IPS DF 19.7 (cell line): ENCODE measurements at places on chromosomes 16 and 17.

GRCh38 chr16:516301-516700, 11.2 kb upstream of the CAPN15 start:
- no peak for DNase-seq

GRCh38 chr17:36590082-36590481, 1.6 kb upstream of the DHRS11 start:
- DNase-seq, result no peak

GRCh38 chr17:75615301-75615700, 17.9 kb upstream of the SMIM5 start:
- DNase-seq, result no peak

DNA sequence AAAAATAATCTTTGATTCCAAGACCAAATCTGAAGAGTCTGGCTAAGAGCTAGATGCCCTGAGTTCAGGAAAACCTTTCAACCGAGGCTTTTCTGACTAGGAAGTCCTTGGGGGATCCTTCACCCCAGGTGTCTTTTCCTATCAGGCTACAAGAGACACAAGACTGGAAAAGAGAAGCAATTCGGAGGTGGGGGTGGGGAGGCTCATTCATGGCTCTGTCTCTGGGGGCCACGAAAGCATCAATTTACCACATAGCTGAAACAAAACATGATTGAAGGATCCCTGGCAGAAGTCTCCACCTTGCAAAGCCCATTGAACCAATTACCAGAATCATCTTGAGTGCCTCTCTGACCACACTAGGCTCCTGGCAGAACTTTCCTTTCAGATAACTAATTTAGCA, 239.8 kb upstream of the SALL1 start:
- DNase-seq, result no peak

DNA sequence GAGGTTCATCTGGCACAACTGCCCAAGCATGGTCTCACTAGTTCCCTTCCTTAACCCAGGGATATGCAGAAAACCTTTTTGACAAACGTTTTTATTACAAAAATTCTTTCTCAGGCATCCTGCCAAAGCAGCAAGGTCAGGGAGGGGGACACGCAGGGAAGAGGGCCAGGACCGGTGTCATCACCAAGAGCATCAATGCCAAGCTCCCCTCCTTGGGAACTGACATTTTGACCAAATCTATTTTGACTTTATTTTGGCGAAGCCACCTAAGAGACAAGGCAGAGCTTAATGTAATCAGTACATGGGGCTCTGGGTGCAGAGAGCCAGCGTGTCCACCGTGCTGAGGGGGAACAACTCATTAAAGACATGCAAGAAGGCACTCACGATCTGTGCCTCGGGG, 265.2 kb downstream of the CBLN1 start:
- no peak for DNase-seq

DNA sequence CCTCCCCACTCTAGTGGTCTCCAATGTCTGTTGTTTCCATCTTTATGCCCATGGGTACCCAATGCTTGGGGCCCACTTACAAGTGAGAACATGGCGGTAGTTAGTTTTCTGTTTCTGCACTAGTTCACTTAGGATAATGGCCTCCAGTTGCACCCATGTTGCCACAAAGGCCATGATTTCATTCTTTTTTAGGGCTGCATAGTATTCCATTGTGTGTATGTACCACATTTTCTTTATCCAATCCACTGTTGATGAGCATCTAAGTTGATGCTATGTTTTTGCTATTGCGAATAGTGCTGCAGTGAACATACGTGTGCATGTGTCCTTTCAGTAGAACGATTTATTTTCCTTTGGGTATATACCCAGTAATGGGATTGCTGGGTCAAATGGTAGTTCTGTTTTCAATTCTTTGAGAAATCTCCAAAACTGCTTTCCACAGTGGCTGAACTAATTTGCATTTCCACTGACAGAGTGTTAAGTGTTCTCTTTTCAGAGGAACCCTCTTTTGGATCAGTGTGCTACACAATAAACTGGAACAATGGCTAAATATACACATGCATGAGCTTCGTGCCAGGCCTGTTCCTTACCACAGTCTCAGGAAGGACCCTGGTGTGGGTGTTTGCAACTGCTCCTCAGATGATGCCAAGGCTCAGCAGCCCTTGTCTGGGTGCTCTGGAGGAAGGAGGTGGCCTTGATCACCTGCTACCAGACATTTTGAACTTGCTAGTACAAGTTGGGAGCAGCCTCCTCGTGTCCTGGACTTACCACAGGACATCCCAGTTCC, 34.4 kb downstream of the KNOP1 start:
- no peak for DNase-seq

GRCh38 chr17:1267471-1267943, 2.7 kb upstream of the BHLHA9 start:
- no peak for DNase-seq

DNA sequence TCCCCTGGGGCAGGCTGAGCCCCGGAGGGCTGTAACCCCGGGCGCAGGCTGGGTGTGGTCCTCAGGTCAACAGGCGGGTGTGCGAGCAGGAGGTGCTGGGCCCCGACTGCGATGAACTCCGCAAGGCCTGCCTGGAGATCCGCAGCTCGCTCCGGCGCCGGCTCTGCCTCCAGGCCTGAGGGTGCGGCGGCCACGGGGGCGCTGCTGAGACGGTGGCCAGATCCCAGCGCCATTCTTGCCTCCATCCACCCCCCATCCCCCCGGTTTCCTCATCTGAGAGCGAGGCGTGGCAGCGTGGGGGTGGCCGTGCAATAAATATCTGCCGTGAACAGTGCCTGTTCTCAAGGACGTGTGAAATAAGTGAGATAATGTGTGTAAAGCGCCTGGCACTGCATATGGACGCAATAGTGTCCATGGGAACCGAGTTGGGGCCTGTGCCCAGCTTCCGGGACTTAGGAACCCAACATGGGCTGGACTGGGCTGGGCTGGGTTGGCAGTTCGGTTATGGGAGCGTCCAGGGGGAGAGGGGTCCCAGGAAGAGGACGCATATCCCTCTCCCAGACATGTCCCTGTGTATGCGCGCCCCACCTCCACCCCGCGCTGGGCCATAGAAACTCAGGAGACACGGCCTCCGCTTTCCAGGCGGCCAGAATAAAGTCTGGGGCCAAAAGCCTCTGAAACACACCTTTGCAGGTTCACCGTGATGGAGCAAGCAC, 15.0 kb downstream of the ZNF213 start:
- DNase-seq, result no peak

GRCh38 chr16:30488764-30489605, 16.4 kb downstream of the ITGAL start:
- no peak for DNase-seq

DNA sequence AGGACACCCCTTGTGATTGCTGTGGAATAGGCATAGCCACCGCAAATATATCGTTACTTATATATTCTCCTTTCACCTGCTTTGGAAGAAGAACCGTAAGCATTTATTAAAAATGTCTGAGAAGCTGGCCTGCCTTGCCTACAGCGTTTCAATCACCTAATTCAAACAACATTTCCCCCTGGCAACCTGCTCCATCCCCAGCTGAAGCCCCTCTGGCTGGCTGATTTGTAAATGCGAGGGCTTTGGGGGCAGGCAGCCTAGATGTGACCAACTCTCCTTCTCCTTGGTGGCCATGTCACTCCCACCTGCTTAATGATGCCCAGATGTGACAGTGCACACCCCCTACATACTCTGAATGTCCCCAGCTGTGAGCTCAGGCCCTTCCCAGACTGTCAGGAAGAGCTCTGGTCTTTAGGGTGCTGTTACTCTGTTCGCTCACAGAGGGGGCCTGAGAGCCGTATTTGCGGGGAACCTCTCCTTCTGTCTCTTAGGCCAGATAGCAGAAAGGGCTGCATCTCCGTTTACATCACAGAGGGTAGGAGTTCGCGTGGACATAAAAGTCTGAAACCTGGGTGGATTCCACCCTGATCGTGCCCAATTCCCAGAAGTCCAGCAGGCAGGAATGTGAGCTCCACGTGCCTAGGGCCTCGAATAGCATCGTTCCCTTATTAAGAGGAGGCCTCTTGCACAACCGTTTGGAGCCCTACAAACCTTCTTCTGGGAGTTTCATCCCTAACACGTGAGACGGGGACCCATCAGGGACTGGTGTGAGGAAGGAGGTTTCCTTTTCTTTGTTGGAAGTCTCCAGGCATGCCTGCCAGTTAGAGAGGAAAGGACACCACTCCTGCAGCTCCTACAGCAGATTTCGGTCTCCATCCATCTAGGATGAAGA, 2.4 kb upstream of the SDK2 start:
- DNase-seq, result no peak

DNA sequence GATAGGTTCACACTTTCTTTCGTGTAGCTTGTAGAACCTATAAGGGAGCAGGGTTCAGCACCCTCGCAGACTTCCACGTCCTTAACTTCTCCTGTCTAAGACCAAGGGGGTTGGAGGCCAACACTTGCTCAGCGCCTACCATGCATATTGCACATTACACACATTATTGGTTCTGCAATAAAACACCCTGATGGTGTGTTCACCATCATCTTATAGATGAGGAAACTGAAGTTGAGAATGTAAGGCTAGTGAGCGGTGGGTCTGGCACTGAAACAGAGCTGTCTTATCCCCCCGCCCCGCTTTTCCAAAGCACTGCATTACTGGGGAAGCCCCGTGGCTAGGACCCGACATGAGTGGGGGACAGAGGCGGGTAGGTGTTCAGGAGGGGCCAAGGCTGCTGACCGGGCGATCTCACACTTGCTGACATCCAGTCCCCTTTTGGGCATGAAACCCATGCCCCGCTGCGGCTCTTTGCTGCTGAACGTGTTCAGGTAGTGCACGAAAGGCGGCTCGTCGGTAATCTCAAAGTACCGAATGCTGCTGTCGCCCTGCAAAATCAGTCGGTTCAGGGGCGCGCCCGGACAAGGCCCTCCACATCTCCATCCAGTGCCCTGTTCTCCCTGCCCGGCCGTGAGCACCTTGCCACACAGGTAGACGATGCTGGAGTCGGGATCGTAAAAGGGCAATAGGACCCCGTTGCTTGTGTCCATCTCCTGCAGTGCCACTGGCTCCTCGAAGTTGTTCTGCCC, 6.2 kb downstream of the CORO6 start:
- DNase-seq, result no peak

DNA sequence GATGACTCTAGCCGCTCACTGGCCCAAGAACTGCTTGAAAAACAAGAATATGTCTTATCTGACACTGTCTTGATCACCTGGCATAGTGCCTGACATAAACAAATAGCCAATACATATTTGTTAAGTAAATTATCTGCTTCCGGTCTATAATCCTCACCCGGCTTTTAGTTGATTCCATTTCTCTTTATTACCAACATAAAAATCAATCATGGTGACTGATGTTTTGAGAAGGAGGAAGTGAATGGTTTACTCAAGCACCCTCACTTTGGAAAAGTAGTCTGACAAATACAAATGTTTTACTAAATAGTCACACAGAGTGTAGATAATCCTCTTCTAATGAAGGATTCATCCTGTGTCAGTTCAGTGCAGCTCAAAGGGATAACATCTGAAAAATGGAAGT, 47.0 kb downstream of the SKAP1 start:
- DNase-seq, result no peak

- no peak for DNase-seq
These were observed 612.1 kb upstream of the SALL1 start for GRCh38 chr16:51763072-51763661.

GRCh38 chr16:57377080-57377841, 5.0 kb downstream of the CX3CL1 start:
- no peak for DNase-seq

DNA sequence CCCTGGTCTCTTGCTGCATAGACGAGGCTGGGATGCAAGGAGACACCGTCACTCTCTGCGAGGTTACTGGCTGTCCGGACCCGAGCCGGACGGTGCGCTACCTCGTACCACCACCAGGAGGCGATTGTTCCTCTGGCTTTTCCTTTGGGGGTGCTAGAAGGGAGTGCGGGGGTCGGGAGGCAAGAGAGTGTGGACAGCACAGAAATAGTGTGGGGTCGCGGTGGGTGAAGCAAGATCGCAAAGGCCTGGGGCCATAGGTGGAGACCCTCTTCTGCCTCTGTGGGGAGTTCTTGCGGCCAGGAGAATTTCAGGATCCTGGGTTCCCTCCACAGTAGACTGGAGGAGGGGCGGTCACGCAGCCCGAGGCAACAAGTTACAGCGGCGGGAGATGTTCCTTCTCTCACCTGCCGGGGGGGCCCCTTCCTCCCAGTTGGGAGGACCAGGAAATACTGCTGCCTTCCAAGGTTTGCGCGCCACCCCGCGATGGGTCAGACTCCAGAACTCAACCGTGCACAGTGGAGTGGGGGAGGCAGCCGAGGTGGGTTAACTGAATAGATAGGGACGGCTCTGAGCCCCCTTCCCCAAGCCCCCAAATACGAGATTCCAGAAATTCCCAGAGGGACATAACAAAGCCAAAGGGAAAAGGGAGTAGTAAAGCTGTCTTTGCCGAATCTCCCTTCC, 6.9 kb downstream of the PHOSPHO1 start:
- no peak for DNase-seq

- DNase-seq, result no peak
These were observed 27.3 kb upstream of the CBFA2T3 start for GRCh38 chr16:89004209-89004831.

GRCh38 chr17:18331879-18332278, 16.8 kb downstream of the SMCR8 start:
- DNase-seq, result no peak

DNA sequence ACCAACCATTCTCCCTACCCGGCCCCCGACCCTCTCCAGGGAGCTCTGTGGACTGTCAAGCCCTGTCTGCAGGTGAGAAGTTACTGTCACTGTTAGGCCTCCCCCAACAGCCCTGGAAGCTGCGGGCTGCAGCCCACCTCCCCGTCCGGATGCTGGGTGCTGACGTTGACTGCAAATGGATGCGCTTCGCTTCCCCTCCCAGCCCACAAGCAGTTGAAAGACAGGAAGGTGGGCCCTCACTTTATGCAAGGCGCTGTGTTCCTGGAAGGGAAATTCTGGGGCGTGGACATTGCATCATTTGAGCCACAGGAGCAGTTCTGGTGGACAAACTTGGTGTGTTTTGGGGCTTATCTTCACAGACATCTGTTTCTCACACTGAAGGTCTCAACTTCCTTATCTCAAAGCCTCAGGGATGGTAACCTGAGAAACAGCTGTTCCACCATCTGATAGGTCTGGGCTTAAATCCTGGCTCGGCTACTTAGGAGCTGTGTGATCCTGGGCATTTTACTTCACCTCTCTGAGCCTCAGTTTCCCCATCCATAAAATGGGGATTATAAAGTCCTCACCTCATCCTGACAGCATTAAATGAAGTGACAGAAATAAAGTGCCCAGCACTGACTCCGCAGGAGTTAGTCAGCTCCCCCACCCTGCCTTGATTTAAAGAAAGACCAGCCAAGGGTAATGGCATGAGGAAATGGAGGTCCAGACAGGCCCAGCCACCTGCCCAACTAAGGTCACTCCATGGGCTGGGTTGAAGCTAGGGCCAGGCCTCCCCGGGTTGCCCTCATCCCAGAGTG, 4.6 kb upstream of the DRC7 start:
- no peak for DNase-seq

DNA sequence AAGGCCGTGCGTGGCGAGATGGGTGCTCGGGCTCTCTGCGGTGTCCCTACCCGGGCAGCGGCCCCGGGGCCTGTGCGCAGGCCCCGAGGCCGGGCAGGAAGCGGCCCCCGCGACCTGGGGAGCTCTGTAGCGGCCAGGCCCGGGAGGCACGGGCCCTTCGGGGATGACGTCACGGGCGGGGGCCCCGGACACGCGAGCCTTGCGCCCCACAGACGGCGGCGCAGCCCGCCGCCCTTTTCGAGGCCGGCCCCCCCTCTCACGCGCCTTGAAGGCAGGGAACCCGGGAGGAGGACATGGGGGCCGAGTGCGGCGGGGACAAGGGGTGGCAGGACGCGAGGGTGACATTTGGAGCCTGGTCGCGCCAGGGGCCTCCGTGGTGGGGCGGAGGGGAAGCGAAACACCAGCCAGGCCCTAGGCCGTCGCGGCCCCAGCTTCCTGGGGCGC, 1.1 kb downstream of the RAI1 start:
- no peak for DNase-seq
